Brain microvascular endothelial cell (primary cell): ENCODE measurements at places on chromosomes 5 and 9.
A peak's percentile ranks its signal among the peaks of the same experiment; 100 is the strongest.

DNA sequence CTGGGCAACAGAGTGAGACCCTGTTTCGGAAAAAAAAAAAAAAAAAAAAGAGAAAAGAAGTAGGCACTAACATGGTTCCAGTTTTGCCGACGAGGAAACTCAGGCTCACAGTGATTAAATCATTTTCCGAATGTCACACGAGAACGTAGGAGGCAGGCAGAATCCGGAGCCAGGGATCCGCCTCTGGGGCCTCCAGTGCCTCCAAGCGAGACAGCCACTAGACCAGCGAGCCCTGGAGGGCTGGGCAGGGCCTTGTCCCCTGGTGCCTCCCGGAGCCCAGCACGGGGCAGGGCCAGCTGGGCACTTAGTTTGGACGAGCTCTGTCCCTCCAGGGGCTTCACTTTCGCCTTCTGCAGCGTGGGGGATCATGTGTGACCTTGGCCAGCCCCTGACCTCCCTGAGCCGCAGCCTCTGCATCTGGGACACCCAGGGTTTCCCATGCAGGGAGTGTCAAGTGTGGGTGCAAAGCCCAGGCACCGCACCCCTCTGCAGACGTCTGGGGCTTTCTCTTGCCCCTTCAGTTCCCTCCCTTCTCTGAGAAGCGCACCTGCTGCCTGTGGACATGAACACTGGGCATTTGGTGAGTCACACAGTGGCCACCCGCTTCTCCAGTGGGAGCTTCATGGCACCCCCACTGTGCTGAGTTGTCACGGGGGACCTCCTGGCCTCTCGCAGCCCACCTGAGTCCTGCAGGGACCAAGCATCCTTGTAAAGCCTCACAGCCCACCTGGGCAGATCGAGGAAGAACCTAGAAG lies 80.3 kb downstream of the RXRA start:
- no peak for DNase-seq

GRCh38 chr5:43016217-43016779 lies 23.8 kb downstream of the ANXA2R start:
- no peak for DNase-seq

GRCh38 chr5:115243412-115243811 lies 19.3 kb downstream of the PGGT1B start:
- DNase-seq: no peak

GRCh38 chr5:80711938-80712337 lies 57.2 kb upstream of the DHFR start:
- DNase-seq: peak; percentile 11

GRCh38 chr9:134179918-134180785 lies 15.8 kb upstream of the RNU6ATAC start:
- DNase-seq: no peak

GRCh38 chr9:69145144-69145715 lies 28.8 kb upstream of the TJP2 start:
- no peak for DNase-seq

GRCh38 chr5:167247816-167248215 lies 1043.6 kb upstream of the WWC1 start:
- no peak for DNase-seq

DNA sequence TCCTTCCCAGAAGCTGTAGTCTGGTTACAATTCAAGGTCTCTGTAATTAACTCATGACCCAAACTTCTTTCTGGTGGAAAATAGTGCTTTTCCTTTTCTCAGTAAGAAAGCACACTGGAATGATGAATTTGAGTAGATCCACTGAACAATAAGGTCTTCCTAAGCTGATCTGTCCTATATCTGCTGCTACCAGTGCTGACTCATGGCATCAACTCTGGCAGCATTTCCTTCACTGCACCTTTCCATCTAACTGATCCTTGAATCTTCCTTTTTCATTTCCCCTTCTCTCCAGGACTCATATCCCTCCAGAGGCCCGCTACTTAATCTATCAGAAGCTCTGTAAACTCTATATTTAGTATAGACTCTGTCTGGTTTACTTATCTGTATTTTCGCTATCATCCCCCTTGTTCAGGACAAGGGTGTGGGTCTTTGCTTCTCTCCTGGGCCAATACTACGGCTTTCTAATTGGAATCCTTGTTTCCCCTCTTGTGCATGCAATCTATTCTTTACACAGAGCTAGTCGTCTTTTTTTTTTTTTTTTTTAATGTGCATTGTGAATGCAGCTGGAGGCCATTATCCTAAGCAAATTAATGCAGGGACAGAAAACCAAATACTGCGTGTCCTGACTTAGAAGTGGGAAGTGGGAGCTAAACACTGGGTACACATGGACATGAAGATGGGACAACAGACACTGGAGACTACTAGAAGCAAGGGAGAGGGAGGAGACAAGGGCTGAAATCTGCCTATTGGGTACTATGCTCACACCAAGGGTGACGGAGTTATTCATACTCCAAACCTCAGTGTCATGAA lies 192.2 kb upstream of the RPS23 start:
- DNase-seq: no peak

GRCh38 chr5:87405472-87406155 lies 7.1 kb downstream of the CCNH start:
- no peak for DNase-seq

DNA sequence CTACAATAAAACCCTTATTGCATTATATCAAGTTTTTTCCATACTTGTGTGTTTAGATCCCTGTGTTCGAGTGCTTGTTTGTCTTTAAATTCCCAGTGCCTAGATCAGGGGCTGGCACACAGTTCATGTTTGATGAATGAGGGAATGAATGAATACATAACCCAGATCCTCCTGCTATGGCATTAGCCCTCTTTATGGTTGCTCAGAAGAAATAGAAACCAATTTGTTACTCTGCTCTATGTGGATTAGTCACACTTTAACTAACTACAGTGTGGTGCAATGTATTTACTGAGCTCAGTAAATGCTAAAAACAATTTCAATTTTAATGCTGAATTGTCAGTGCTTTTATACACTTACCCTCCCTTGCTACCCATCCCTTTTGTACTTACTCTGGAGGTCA lies 16.4 kb upstream of the GALNT10 start:
- DNase-seq: no peak

DNA sequence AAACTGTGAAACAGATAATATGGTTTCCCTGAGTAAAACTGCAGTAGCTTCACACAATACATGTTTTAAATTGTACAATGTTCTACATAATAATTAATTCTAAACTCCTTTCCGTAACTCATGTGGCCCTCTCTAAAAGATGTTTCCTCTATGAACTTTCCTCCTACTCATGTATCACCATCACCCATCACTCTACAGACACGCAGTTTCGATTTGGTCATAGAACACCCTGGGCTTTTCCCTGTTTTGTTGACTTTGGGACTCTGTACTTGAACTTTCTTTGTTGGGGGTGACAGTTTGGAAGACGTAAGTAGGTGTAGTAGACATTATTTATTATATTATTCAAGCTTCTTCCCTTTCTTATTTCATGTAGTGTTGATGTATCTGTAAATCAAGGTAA lies 44.1 kb upstream of the GABRA6 start:
- DNase-seq: no peak

GRCh38 chr9:116870566-116870965 lies 183.5 kb downstream of the TRIM32 start:
- DNase-seq: no peak

- DNase-seq: no peak
Observed at GRCh38 chr9:93061791-93062763, 3.6 kb downstream of the SUSD3 start.

DNA sequence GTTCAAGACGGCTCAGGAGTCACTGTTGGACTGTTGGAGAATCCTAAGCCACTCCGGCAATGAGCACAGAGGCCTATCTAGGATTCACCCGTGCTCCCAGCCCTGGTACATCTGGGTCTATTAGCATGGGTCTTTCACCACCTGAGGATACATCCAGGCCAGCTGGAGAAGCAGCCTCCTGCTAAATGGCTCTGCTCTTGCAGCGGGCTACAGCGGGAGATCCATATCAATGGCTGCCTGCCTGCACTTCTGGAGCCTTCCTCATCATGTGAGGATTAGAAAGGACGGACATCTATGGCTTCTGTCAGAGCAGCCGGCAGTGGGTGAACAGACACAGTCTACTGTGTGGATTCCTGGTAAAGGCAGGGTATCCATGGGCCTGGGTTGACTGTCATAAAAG lies 357.4 kb downstream of the MLLT3 start:
- DNase-seq: no peak

DNA sequence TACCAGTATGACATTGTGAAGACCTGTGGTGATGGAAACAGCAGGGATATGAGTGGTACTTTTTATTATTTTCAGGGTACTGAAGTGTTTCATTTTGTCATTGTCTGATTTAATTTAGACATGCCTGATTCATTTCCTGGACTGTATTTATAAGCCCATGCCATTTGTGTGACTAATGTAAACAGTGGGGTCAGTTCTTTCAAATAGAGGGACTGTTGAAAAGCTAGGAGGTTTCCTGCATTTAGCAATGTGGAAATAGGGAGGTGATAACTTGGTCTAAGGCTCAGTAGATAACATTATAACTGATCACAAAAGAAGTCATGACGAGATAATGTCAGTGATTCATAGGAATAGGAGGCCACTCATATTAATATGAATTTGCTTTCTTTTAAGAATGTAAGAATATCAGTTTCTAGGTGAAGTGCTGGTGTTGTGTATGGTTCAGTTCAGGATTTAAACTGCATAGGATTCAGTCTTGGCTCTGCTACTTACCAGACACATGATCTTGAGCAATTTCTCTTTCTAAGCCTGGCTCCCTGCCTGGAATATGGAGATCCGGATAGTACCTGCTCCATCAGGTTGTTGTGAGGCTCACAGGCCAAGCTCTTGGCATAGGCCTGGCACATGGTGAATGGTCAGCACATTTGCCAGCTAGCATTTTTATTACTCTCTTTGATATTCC lies 7.5 kb downstream of the RASGRF2 start:
- peak; percentile 76 for DNase-seq

GRCh38 chr9:95696701-95697100 lies 178.8 kb upstream of the ERCC6L2 start:
- no peak for DNase-seq

- no peak for DNase-seq
Observed at GRCh38 chr9:135228345-135228982, 141.0 kb downstream of the OLFM1 start.
